M059J (cell line): ENCODE measurements at places on chromosomes 3 and 15. TPM values are rescaled to one million over a fixed set of nuclear protein-coding genes. Genes with fewer than 3 reads are reported as not detected.

Gene GHRL
- total RNA-seq, result not detected in 2 replicates

DNA sequence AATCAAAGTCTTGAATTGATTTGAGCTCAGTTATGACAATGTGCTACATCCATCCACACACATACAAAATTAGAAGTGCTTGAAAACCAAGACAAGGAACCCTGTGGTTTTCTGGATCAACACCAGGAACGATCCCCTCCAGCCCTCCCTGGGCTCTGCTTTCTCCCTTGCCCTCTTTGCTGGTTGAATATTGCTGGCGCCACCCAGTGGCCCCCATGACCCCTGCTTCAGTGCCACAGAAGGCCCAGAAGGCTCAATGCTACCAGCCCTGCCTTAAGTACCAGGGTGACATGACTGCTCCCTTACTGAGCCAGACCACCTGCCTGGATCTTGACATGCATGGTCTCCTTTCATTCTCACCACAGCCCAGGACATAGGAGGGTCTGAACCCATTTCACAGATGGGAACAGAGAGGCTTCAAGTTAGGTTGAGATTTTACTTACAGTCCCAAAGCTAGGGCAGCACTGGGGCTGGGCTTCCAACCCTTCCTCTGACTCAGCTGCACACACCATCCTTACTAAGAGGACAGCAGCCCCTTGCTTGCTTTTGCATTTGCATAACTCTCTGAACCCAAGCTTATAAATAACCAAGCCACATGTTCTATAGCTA, 15.0 kb downstream of the IL12A start:
- DNase-seq, result peak; percentile 71

Gene LRRC34
- 0.71 and 1.6 TPM in 2 replicates for total RNA-seq

Gene GALNT15
- total RNA-seq, result 2.1 and 7.0 TPM in 2 replicates
